ENCODE measurements at places on chromosomes 5 and 9.

- no peak for DNase-seq
Measured at GRCh38 chr5:74167206-74167929, 473.2 kb downstream of the ENC1 start.

- no peak for DNase-seq
Measured at GRCh38 chr5:52811067-52811749, 23.5 kb downstream of the ITGA1 start.

DNA sequence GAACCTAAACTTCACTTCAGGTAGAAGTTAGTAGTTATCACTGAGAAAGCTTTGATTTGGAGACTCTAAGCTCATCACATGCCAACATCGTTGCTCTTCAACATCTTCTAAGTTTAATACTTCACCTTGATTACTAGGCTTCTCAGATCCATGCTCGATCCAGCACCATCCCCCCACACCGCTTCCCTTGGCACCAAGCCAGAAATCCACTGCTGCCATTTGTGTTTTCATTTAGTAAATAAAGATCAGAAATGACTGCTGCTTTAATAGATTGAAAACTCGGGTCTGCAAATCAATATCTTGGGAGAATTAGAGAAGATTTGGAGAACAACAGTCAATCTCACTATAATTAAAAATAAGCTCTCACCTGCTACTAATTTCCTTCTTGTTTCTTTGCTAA lies 214.7 kb upstream of the NR4A3 start:
- DNase-seq = no peak

- no peak for DNase-seq
Measured at GRCh38 chr9:32247168-32247567, 137.3 kb upstream of the ACO1 start.

GRCh38 chr9:89839449-89839848 lies 234.6 kb downstream of the GADD45G start:
- no peak for DNase-seq

- DNase-seq = no peak
Measured at GRCh38 chr5:10493884-10494283, 52.2 kb downstream of the ROPN1L start.

DNA sequence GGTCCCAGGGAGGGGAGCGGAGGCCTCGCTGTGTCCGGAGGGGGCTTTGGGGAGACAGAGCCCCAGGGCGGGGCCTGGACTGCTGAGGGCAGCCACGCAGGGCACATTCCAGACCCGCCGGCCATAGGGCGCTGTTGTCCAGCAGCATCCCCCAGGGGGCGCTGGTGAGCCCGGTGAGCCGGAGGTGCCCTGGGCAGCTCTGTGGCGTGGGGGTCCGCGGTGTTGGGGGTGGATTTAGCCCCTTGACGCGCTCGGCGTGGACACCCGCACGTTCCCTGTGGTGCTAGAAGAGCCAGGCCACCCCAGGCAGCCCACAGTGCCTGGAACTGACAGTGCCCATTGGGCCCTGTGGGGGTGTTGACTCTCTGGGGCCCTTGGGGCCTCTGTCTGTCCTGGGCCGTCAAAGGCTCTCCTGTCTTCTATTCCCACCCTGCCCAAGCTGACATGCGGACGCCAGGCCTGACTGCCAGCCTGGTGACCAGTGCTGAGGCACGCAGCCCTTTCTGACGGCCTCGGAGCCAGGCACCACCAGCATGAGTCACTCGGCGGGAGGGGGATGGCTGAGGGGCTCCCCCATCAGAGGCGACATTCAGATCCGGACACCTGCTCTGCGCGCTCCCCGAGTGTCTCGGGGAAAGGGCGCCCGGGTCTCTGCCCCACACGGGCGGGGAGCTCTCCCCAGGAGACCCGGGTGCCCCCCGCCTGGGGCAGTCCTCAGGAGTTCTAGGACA lies 23.9 kb downstream of the TPPP start:
- DNase-seq = no peak

GRCh38 chr9:117574099-117574498 lies 130.1 kb upstream of the TLR4 start:
- no peak for DNase-seq

DNA sequence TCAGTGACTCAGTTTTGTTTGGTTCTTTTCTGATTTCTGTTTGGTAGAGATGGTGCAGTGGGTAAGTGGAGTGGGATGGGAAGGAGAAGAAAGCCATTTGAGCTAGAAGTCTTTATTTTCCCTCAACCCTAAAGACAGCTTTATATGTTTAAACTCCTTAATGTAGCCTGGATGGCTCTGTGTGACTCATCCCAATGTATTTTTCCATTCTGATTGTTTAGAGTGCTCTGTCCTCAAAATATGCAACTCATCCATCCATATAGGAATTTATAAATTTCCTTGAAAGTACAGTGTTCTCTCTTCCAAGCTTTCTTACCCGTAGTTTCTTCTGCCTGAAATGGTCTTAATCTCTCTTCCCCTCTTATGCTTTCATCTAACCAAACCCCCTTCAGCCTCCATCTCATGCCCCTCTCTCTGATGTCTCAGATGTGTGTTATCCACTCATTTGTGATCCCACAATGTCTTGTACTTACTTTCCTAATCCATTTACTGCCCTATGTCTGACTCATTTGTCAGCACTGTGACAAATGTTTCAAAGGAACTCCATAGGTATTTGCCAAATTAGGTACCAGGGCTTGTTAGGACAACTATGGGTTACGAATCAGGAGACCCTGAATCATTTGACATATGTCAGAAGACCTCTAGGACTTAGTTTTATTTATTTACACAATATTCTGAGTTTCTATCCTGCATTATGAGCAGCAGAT lies 217.5 kb upstream of the SGCD start:
- no peak for DNase-seq

- no peak for DNase-seq
Measured at GRCh38 chr5:17432569-17432968, 65.5 kb upstream of the TAF11L2 start.

DNA sequence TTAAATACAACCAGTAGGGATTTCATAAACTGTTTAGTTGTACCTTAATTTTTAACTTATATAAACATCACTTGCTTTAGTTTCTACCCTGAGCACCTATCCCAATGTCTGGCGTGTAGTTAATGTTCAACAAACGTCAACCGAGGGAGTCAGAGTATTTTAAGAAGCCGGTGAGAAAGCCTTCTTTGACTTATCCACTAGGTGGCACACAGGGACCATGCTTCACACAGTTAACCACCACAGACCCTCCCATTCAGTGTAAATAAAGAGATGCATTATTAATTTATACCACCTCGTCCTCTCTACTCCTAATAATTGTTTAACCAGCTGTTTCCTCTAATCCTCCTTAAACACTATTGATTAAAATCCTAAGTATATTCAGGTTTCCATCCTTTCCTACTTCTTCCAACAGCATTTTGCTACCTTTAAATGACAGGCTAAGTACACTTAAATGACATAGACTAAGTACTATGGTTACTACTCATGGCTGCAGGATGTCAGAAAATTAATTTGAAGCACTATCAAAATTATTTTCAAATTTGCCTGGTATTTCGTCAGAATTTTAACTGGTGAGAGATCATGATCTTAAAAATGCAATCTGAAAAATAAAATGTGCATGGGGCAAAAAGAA lies 2.3 kb downstream of the HAPLN1 start:
- no peak for DNase-seq

GRCh38 chr9:35553670-35554543 lies 51.2 kb upstream of the TESK1 start:
- DNase-seq = no peak

DNA sequence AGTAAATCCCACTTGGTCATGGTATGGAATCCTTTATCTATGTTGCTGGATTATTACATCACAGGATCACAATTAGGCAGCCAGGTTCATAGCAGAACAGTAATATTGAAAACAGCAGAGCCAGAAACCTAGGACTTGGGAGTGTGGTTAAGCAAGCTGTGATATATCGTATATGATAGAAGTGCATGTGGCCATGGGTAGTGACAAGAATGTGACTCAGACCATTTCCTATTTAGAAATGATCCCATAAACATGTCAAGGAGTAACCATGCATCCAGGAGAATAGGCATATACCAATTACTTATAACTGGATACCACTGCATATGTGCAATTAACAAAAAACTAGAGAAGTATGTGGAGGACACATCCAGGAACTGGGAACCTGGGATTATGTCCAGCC lies 31.2 kb downstream of the AMBP start:
- DNase-seq = no peak

DNA sequence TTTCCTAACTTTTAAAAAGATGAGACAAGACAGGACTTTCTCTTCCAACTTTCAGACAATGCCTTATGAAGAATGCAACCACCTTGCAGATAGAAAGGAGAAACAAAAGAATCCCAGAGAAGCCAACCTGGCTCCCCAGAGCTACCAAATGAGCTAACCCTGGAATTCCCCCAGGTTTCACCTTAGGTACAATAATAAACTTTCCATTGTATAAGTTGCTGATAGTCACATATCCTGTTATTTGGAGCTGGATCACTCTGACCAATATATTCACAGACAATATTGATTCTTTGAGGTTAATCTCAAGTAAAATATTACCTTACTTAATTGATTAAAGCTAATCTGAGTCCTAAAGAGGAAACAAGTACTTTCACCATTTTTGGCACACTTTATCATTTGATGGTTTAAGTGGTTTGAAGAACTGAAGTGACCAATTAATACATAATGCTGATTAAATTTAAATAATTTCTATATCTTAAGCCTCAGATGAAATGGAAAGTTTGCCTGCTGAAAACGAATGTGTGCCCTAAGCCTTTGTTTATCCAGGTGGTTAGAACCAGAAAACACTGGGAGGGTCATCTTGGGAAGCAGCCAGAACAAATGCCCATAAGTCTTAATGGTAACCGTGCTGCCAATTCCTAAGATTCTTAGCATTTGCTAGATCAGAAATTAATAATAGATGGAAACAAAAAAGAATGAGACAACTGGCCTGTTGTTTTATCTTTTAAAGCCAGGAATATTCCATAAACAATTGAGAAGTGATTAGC lies 159.6 kb upstream of the SLC12A2 start:
- no peak for DNase-seq

Data from central memory CD8-positive, alpha-beta T cell (primary cell).